NCI-H82 (cell line): ENCODE measurements at places on chromosomes 3 and 15.

- peak; percentile 9 for DNase-seq
Measured at GRCh38 chr3:19420159-19420558, 271.8 kb downstream of the KCNH8 start.

DNA sequence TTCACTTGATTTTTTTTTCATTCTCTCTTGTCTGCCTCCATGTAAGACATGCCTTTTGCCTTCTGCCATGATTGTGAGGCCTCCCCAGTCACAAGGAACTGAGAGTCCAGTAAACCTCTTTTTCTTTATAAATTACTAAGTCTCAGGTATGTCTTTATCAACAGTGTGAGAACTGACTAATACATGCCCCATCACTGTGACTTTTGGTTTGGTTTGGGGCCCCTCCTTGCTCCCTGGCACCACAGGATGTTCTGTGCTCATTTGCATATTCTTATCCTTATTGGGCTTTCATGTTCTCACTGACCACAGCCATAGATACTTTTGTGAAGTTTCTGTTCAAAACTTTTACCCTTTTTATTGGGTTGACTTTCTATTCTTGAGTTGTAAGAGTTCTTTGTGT lies 3.8 kb upstream of the PRR20G start:
- no peak for DNase-seq

DNA sequence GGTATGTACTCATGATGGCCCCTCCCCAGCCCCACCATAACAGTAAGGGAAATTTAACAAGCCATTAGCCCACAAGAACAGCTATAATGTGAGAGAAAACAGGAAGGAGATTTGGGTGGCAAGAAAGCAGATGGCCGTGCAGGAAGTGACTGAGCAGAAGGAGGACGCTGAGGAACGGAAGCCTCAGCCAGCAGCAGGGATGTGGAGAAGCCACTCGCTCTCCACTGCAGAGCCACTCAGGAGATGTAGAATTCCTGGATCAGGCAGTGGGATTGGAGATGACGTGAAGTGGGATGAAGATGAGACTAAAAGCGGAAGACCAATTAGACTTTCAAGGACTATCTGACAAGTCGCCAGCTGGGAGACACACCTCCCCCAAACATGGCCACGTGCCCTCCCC lies 31.2 kb downstream of the PRR23E start:
- no peak for DNase-seq

- DNase-seq: no peak
Measured at GRCh38 chr15:64023220-64023619, 23.1 kb downstream of the DAPK2 start.

- no peak for DNase-seq
Measured at GRCh38 chr3:196706327-196706726, 5.7 kb downstream of the CEP19 start.

DNA sequence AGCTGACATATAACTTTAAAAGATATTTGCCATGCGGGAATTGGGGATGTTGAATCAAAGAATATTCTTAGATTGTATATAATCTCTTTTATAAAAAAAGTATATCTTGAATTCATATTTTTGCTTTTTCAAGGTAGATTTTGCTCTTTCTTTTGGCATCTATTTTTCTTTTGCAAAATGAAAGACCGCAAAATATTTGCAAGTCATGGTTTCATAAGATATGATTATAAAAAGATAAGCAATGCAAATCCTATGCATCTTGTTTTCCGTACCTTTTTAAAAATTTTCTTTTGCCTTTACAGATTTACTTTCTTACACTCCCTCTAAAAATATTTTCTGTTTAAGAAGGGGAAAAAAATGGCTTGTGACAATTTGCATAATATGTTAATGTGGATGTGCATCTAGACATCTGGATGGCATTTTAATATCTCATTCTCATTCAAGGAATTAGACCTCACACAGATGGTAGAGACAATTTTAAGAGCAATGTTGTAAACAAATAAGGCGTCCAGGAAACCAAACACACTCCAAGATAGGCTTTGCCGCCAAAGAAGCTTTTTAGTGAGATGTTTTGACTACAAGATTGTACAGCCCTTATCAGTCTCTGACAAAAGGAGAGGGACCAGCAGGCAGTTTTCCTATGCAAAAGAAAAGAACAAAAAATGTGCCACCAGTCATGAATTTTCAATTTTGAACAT lies 371.1 kb downstream of the CHL1 start:
- no peak for DNase-seq

- no peak for DNase-seq
Measured at GRCh38 chr15:85832394-85832793, 37.7 kb upstream of the KLHL25 start.

DNA sequence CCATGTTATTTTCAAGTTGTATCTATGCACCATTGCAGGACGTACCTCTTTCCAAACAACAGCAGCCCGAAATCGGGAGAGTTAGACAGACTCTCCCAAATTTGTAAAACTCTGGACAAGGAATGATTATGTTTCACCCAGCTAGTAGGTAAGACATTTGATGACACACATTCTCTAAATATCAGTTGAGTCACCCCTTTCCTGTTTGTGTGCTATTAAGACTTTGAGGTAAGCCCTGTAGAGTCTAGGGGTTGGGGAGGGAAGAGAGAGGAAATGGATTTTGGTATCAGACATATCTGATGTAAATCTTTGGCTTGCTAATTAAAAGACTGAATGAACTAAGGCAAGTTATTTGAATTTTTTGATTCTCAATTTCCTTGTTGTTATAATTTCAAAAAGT lies 999.0 kb downstream of the TUSC7 start:
- no peak for DNase-seq

DNA sequence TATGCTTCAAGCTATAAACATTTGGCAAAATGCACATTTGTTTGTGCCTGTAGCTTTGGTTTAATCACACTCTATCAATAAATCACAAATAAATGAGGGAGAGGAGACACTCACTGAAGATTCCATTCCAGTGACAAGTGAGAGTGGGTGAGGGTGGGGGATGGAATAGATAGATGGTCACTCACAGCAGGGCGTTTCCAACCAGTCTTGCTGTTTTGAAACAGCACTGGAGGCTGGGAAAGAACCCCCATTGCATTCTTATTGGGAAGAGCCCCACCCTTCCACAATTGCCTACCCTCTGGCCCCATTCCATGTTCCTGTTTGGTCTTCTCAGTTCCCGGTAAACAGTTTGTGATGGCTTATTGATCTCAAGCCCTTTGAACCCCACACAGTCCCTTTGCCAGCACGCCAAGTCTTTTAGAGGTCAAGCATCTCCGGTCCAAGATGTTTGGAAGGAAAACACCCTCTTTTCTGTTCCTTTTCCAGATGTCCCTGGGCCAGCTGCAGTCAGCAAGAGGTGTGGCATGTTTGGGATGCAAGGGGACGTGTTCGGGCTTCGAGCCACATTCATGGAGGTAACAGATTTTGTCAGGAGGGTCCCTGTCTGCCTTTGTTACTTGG lies 30.7 kb downstream of the LMCD1 start:
- DNase-seq: no peak

DNA sequence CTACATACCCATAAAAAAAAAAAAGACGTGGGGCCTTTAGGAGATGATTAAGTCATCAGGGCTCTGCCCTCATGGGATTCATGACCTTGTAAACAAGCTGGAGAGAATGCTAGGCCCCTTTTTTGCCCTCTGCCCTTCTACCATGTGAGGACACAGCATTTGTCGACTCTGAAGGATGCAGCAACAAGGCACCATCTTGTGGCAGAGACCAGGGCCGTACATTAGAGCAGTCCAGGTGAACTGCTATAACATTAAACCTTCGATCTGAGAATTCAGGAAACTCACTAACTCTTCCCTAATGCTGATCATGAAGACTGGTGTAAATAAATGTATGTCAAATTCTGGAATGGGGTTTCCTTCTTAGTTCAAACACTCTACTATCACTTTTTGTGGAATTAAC lies 30.7 kb upstream of the SIAH2 start:
- DNase-seq: no peak

DNA sequence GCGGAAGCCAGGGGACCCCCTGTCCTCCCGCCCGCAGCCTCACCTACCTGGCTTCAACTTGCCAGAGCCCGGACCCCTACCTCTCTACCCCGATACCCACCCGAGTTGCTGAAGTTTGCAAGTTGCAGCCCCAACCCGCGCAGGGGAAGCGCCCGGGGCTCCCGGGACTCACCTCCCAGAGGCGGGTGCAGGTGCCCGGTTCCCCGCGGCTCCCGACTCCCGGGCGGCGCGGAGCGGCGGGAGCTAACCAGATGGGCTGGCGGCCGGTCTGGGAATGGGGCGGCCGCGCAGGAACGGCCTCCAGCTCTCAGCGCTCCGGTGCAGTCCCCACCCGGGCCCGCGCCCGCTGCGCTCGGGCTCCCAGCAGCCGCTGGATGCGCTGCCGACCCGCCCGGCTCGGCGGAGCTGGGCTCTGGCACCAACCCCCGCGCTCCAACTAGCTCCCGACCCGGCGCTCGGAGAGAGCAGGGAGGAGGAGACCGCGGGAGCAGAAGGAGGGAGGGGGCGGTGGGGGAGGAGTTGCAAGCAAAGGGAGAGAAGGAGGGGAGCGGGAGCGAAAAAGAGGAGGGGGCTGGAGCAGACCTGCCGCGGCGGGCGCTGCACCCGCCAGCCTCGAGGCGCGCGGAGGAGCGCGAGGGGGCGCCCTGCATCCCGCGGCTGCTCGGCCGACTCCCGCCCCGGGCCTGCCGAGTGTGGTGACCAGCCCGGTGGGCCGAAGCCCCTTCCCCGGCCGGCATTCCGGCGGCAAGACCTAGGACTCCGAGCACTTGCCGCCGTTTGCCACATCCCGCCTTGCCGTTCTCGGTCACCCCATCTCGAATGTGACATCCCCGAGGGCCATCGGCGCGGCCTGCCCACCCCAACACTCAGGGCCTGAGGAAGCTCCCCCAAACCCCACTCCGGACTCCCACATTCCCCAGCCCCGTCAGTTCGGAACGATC lies at the start of gene SEMA5B:
SEMA5B (minus strand) TSS at position 472 of the 941 bp plus-strand sequence. CDS start 66,500 bp downstream, outside the sequence.
- peak; percentile 87 for DNase-seq

DNA sequence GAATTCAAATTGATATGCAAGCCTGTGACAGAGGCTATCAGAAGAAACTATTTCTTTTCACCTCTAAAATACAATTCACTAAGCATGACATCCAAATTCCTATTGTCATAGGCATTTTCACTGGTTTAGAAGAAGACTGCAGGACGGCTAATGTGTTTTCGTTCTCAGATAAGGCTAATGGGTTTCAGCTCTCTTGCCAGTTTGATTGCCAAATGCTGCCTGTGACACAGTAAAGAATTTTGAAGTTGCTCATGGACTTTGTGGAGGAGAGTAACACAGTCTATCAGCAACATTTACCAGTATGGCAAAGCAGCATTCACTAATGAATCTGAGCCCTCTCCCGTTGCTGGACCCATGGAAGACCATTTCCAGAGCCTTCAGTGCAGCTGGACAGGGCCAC lies 948.1 kb downstream of the FHIT start:
- no peak for DNase-seq

DNA sequence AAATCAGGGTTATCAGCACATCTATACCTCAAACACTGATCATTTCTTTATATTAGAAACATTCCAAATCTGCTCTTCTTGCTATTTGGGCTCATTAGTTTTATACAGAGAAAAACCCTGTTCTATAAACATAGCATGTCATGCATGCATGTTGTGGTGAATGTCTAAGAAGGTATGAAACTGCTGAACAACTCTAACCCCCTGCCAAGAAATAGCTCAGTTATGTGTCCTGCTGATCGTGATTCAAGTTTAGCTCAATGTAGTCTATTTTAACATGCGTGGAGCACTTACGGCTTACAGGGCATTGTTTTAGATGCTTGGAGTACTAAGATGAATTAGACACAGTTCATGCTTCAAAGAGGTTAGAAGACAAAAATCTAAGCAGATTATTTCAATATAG lies 35.8 kb downstream of the MYH15 start:
- DNase-seq: no peak

DNA sequence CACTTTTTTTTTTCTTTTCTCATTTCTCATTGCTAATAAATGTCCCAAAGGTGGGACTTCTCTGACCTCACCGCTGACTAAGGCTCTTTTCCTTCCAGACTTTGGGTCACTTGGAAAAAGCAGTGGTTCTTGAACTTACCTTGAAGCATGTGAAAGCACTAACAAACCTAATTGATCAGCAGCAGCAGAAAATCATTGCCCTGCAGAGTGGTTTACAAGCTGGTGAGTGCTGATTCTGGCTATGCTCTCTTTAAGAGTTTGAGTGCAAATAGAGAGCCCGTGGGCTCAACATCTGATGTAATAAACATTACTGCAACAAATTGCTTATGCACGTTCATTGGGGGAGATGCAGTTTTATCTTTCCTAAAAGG lies 2.0 kb downstream of the BHLHE40 start:
- no peak for DNase-seq

GRCh38 chr15:87619161-87619960 lies 637.2 kb downstream of the NTRK3 start:
- no peak for DNase-seq

DNA sequence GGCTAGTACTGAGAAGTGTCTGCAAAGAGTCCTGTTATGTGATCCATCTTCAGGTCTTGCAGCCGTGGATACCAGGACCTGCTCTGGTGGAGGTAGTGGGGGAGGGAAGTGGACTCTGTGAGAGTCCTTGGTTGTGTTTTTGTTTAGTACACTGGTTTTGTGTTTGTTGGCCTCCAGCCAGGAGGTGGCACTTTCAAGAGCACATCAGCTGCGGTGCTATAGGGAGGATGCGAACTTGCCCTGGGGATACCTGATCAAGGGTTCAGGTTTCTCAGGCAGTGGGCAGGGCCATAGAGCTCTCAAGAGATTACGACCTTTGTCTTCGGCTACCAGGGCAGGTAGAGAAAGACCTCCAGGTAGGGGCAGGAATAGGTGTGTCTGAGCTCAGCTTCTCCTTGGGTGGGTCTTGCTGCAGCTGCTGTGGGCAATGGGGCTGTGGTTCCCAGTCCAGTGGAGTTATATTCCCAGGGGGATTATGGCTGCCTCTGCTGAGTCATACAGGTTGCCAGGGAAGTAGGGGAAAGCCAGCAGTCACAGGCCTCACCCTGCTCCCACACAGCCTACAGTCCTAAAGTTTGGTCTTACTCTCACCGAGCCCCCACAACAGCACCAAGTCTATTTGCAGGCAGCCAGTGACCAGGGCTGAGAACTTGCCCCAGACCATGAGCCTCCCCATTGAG lies 132.8 kb upstream of the NPHP3 start:
- DNase-seq: no peak

DNA sequence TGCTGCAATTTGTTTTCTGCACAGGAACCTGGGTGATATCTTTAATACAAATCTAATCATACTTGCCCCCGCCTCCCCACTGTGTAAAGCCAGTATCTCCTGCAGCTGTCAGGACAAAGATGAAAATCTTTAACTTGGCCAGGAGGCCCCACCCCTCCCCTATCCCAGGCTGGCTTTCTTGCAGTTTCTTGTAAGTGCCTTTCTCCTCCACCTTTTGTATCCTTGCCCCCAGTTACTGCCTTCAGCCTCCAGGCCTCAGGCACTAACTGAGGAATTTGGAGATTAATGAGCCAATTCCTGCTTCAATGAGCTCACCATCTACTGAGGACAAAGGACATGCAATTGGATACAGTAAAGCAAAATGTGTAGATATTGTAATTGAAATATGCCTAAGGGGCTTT lies 6.5 kb downstream of the GCSAM start:
- no peak for DNase-seq

DNA sequence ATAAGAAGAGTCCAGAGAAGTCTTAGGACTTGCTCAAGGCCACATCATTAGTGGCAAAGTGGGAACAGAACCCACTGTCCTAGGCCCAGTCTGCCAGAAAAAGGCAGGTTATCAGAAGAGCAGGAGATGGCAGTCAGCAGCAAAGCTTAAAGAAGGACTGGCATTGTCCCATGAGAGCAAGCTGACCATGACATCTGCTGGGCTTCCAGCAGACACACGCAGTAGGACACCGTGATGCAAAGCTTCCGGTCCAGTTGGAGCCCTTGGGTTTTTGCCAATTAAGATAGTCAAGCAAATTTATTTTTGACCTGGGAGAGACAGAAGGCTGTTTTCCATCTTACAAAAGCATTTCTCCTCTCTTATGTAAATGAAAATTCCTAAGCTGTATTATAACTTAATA lies 42.1 kb downstream of the ZBTB38 start:
- DNase-seq: no peak
